Nucleus accumbens (tissue), 56 donors: ENCODE measurements at places on chromosomes 5 and 9.

- DNase-seq: no peak
Measured at GRCh38 chr5:120174089-120174488, 290.0 kb upstream of the PRR16 start.

DNA sequence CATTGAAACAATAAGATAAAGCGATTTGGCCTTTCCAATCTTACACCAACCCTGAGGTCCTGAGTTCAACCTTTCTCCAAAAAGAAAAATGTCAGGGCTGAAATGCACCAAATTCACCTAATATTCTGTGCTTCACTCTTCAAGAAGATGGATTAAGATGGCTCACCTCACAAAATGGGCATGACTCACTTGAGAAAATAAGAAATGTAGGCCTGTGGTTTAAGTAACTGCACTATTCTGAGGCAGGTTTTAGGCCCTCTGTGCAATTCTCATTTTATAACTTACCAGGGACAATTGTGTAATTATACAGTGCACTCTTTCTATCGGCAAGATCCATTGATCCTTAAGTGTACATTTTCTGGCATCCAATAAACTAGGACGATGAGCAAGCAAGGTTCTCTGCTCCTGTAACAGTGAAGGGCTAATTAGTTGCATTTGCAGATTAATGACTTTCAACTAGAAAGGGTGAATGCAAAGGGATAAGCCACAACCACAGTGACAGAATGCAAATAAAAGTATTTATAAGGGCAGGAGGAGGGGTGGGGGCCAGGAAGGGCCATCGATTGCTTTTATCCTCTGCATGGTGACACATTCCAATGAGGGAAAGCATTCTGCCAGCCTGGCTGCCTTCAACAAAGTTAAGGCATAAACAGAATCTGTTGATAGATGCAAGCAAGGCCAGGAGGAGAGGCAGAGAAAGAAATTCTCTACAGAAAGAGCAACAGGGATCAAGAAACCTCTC, 214.5 kb downstream of the CAAP1 start:
- DNase-seq: no peak

DNA sequence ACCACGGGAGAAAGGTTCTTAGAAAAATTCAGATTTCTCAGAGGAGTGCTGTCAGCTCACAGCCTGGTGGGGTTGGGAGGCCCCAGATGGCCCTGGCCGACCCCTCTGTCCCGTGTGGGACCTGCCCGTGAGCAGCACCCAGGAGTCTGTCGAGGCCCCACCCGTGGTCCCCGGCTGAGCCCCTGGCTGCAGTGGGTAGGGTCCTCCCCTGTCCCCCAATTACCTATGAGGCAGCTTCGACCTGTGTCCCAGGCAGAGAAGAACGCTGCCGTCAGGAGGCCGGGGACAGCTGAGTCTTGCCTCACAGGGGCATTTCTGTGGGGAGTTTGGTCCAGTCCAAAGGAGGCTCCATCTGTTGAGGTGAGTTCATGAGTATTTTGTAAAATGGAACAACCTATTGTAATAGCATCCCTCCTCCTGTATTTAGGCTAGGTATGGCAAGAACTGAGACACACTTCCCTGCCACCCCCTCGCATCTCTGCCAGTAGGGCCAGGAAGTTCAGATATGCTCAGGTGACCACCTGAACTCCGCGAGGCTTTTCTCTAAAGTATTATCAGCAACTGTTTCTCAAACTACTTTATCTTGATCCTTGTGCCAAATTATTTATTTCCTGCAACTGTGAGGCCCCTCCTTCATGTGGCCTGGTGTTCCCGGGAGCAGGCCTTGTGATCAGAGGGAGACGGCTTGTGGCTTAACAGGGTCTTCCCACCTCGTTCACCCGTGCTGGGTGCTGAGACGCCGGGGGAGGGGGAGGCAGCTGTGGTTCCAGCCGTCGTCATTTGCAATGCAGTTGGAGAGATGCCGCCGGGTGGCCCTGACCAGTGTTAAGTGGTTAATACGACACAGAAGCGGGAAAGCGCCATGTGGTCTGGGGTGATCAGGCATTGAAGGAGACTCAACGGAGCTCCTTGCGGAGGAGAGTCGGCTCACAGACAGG, 1.7 kb downstream of the AHRR start:
- no peak for DNase-seq

GRCh38 chr5:159316519-159317383, 13.5 kb downstream of the IL12B start:
- no peak for DNase-seq

- DNase-seq: no peak
Measured at GRCh38 chr9:19201899-19202891, 28.3 kb upstream of the DENND4C start.

DNA sequence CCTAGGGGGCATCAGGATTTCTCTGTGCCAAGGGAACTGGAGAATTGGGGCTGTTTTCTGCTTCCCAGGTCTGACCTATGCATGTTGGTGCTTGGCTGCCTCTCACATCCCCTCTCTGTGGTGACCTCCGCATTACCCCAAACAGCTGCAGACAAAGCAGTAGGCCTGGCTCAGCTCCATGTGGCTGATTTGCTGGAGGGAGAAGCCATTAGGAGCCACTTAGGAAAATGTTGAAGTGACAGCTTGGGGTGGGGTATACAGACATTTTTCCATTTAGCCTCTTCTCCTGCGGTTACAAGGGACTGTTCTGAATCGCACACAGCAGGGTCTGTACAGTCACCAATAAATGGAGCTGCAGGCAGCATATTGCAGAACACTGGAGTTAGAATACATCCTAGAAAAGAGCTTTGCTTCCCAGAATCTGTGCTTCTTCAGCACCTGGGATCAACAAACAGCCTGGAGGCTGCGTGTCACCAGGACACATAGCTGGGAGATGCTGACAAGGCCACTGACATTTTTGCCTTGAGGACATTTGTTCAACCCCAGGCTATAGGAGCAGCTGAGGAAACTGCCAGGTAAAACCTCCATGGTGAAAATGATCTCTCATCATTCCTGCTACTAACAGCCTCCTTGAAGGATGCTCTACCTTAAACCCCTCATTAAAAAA, 335.3 kb downstream of the DIRAS2 start:
- no peak for DNase-seq

DNA sequence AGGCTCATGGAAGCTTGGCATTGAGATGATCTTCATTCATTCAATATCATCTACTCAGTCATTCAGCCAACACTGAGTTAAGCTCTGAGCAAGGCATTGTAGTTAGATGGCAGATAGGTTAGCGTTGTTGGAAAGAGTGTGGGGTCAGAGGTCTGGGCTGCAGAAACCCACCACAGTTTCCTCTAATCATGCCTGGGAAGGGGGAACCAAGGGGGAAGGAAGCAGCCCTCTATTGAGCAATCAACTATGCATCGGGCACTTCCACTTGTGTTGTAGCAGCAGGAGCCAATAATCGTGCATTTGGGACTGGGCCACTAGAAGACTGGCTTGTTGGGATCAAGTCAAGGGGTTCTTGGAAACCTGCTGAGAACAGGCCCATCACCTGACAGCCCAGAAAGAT, 139.1 kb downstream of the PIP5K1B start:
- DNase-seq: no peak

- no peak for DNase-seq
Measured at GRCh38 chr9:123927625-123928532, 2.0 kb downstream of the DENND1A start.

DNA sequence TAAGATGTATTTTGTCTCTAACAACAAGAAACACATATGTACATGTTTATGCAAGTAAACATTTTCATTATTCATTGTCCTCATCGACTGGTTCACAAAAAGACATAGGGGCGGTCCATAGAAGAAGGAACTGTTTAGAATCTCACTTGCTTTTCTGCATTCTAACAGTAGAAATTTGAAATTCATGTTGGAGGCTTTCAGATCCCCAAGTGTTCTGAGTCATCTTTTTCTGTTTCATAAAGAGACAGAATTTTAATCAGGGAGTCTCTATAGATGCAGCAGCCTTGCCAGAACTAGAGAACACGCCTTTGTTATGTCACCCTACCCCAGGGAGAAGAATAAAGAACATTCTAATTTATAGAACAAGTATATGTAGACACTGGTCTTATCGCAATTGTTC, 324.3 kb downstream of the GABRG2 start:
- DNase-seq: no peak

- DNase-seq: no peak
Measured at GRCh38 chr9:12921621-12922020, 146.8 kb downstream of the LURAP1L start.
